D341Med (cell line): ENCODE measurements at places on chromosomes 2 and 18.

DNA sequence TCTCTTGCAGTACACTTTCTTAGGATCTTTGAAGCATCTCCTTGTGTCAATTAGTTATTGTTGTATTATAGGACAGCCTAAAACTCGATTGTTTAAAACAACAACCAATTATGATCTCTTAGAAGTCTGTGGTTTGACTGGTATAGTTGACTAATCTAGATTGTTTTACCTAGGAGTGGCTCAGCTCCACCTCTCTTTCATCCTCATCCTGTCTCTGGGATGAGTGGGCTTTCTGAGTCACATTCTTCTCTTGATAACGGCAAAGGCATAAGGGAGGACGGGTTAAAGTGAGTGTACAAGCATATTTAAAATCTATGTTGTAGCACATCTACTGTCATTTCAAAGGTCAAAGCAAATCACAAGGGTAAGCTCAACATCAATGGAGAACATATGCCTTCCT, 102.3 kb upstream of the GULP1 start:
- no peak for DNase-seq

DNA sequence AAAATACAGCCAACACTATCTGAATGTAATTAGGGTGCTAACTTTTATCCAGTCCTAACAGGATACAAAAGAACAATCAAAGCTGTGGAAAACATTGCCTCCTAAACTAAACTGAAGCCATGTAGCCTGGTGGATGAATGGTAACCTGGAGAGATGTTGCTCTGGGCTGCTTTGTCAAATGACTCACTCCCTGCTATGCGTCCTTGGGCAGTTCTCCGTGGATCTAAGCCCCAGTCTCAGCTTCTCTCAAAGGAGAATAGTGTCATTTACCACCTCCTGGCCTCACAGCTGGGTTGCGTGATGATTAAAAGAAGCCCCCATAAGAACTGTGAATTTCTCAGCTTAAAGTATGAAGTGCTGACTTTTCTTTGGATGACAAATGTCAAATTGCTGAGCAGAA, 203.7 kb downstream of the ICOS start:
- DNase-seq, result no peak

DNA sequence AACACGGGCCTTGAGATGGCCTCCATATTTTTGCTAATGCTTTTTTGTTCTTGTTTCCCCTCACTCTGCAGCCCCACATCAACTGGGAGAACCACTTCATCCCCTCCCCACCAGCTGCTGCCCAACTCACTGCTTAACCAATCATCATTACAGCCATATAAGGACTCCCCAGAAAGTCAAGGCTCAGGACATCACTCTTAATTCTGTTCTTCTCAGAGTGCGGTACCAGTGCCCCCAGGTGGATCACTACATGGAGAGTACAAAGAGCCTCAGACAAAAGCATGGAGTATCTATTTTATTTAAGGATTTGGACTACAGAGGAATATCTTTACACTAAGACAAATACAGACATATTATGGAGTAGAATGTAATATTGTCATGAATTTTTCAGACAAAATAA, 340.6 kb downstream of the PAX3 start:
- no peak for DNase-seq

DNA sequence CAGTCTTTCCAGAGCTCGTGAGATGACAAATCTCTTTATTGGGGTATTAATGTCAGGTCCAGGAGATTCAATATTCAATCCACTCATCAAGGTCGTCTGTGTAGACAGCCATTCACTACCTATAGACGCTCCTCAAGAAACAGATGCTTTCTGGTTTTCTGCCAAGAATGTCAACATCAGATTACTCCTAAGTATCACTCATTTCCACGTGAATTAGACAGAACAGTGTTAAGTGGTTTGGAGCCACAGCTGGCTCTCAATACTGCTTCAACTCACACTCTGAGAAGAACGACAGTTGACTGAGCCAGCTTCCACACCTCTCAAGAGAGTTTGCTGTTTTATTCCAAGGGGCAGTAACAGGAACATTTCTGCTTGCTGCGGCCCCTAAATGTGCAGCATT, 113.5 kb upstream of the NEDD4L start:
- no peak for DNase-seq

GRCh38 chr18:46627136-46627535, 29.9 kb downstream of the LOXHD1 start:
- DNase-seq, result peak; percentile 23

- no peak for DNase-seq
These were observed 478.8 kb downstream of the PTPRM start for GRCh38 chr18:8045884-8046281.

DNA sequence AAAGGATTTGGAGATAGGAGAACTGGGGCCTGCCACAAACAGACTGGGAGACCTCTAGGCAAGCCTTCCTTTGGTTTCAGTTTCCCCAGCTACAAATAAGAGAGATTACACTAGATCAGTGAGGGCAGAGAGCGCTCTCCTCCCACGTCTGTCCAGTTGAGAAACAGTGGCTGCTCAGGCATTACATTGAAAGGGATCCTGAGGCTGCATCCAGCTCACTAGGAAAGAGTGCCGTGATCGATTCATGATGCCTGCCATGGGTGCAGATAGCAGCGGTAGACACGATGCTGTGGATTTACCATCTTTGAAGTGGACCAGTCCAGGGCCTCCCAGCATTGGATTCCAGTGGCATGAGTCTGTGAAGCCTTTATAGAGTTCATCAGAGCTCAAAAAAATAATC, 62.6 kb downstream of the EN1 start:
- no peak for DNase-seq

- no peak for DNase-seq
These were observed 10.7 kb upstream of the FAHD2A start for GRCh38 chr2:95391641-95392310.

GRCh38 chr2:25316101-25316500, 25.6 kb downstream of the DNMT3A start:
- DNase-seq, result no peak

DNA sequence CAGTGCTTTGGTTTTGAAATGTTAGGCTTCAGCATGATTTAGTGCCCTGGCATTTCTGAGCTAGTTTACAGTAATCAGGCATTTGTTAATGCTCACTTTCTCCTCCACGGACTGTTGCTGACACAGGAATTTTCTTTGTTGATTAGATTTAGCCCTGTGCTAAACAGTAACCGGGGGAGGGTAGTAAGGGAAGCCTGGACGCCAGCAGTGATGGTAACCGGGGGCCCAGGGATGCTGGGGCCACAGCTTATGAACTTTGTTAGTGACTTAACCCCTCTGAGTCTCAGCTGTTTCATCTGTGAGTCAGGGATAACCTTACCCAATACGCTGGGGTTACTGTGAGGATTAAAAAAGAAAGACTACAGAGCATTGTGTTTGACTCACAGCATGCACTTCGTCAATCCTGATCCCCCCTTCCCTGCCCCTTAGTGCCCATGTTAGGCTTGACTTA, 33.5 kb downstream of the KLHL29 start:
- no peak for DNase-seq

DNA sequence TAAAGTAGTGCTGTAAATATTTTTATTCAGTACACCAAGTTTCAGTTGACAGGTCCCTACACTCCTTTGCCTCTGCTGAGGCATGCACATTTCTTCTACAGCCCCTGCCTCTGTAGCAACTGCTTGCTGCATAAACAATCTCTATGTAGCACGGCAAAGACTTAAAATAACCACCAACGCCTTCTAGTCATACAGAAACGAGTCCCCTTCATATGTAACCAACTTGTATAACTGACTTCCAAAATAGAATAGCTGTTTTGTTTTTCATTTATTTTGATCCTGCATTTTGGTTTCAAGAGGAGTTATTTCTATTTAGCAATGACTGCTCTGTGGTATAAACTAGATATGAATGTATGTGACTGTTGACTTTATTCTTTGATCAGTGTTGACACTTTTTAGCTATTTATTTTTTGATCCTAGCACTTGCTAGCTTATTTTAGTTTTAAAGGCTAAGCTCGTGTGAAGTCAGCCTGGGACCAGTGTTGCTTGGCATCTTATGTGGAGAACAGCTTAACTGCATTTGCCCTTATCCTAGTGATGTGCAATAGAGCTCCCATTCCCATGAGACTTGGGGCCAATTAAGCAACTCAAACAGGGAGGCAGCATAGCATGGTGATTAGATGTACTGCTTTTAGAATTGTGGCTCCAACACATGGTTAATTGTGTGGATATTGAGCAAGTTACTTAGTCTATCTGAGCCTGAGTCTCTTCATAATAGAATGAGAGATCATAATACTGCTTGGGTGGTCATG, 79.6 kb downstream of the HRH4 start:
- DNase-seq, result peak; percentile 61

DNA sequence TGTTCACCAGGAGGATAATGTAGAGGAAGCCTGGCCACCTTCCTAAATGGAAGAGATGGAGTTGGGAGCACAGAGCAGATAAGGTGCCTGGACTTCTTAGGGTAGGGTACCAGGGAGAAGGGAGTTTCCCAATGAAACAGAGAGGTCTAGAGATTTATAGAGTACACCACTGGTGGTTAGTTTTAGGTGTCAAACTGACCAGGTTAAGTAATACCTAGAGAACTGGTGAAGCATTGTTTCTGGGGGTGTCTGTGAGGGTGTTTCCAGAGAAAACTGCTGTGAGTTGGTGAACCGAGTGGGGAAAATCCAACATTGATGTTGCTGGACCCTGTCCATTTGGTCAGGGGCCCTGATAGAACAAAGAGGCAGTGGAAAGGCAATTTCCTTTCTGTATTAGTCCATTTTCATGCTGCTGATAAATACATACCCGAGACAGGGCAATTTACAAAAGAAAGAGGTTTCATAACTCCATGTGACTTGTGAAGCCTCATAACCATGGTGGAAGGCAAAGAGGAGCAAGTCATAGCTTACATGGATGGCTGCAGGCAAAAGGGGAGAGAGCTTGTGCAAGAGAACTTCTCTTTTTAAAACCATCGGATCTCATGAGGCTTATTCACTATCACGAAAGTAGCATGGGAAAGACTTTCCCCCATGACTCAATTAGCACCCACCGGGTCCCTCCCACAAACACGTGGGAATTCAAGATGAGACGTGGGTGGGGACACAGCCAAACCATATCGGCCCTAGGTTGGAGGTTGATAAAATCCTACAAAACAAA, 260.8 kb downstream of the CBLN2 start:
- no peak for DNase-seq

GRCh38 chr18:11071300-11071699, 78.1 kb downstream of the PIEZO2 start:
- no peak for DNase-seq

- no peak for DNase-seq
These were observed 118.4 kb downstream of the INO80D start for GRCh38 chr2:205967391-205968075.

- DNase-seq, result no peak
These were observed 331.8 kb downstream of the MTX2 start for GRCh38 chr2:176601066-176601465.
